ENCODE measurements at places on chromosomes 2 and 18.

GRCh38 chr2:105439141-105439540 lies 40.3 kb upstream of the FHL2 start:
- no peak for DNase-seq

- no peak for DNase-seq
These were observed 147.5 kb downstream of the NCKAP5 start for GRCh38 chr2:133420788-133421187.

GRCh38 chr2:222452422-222452950 lies 28.1 kb downstream of the SGPP2 start:
- no peak for DNase-seq

DNA sequence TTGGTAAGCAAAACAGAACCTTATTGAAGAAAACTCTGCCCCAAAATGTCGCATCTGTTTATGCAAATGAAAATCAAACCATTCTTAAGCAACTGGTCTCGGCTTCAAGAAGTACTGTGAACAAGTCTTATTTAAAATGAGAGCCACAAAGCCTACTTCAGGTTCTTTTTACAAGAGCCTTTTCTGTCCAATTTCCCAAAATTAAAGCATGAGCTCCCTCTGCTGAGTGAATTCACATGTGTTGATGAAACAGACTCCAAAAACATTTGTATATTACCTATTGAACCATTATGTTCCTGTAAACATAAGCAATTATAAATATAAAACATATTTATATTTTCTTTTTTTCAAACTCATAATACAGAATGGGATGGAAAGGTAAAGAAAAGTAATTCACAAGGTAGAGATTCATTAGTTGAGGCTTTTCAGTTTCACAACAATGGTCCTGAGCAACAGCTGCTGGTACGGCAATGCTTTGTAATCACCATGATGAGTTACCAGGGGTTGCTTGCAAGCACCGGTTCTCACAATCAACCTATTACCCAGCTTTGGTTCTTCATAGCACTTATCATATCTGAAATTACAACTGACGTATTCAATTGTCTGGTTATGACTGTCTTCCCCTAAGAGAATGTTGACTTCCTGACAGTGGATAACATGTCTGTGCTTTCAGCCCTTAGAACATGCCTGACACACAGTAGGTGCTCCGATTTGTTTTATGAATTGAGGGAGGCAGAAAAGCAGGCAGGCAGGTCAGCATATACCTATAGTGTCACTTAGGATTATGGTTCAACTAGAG lies 108.4 kb upstream of the BZW1 start:
- DNase-seq: no peak

- DNase-seq: no peak
These were observed 25.7 kb upstream of the RNF103 start for GRCh38 chr2:86649119-86649947.

DNA sequence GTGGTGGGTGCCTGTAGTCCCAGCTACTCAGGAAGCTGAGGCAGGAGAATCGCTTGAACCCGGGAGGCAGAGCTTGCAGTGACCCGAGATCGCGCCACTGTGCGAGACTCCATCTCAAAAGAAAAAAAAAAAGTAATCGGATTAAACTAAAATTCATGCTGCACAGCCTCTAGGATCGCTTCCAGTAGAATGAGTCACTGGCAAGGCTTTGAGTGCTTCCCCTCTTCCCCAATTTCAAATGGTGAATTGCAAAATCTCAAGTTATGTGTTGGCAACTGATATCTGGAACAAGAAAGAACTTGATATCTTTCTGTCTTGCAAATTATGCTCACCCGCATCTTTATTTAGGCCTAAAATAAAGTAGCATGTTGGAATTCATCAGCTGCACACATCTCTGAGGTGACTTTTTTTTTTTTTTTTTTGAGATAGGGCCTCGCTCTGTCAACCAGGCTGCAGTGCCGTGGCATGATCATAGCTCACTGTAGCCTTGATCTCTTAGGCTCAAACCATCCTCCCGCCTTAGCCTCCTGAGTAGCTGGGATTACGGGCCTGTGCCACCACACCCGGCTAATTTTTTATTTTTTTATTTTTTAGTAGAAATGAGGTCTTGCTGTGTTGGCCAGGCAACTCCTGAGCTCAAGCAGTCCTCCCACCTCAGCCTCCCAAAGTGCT lies 12.7 kb downstream of the TTC39C start:
- DNase-seq: no peak

DNA sequence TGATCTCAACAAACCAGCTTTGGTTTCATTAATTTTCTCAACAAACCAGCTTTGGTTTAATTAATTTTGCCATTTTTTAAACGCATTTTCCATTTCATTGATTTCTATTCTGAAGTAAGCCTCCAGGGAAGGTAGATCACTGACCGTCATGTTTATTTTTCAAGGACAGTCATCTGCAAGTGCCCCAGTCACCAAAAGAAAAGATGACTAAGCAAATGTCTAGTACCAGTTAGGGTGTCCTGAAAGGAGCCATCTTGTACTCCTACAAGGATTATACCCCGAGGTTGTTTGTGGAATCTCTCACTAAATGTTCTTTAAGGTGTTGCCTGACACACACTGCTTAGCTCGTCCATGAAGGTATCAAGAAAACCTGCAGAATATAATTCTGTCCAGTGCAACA lies 6.1 kb upstream of the UGT1A8 start:
- DNase-seq: no peak

GRCh38 chr2:202749477-202749876 lies 114.7 kb downstream of the FAM117B start:
- no peak for DNase-seq

- no peak for DNase-seq
These were observed 76.1 kb downstream of the TEKT4 start for GRCh38 chr2:94947097-94948016.

- no peak for DNase-seq
These were observed 53.1 kb downstream of the BCL2L11 start for GRCh38 chr2:111173856-111174255.

- no peak for DNase-seq
These were observed 28.8 kb upstream of the CACNB4 start for GRCh38 chr2:152127628-152128027.

DNA sequence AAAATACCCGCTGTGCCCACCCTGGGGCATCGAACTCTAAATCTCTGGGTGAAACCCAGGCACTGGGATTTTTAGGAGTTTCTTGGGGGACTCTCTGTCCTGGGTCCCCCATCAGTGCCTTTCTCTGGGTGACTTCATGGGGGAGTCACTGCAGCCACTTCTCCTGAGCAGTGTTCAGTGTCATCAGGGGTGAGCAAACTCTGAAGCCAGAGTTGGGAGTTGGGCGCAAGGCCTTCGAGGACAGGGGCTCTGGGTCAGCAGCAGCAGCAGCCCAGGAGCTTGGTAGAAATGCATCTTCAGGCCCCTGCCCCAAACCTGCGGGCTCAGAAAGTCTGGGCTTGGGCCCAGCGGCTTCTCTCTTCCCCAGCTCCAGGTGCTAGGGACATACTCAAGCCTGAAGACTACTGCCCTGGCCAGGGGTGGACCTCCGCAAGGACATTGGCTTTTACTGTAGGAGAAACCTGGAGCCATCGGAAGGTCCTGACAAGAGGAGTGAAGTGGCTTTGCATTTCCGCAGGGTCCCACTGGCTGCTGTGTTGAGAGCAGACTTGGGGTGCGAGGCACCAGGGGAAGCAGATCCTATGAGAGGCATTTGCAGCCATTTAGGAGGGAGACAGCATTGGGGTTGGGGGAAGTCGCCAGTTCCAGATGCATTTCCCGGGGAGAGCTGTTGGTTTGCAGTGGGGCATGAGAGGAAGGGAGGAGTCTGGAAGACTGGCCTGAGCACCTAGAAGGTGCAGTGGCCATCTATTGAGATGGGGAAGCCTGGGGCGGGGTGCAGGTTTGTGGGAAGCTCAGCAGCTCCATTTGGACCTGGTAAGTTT lies 51.5 kb upstream of the FAHD2A start:
- DNase-seq: no peak

- DNase-seq: no peak
These were observed 137.6 kb downstream of the COPS8 start for GRCh38 chr2:237223201-237223861.

GRCh38 chr2:40123326-40123725 lies 328.6 kb downstream of the SLC8A1 start:
- no peak for DNase-seq

- DNase-seq: no peak
These were observed 45.5 kb upstream of the TNFRSF11A start for GRCh38 chr18:62279561-62279960.

DNA sequence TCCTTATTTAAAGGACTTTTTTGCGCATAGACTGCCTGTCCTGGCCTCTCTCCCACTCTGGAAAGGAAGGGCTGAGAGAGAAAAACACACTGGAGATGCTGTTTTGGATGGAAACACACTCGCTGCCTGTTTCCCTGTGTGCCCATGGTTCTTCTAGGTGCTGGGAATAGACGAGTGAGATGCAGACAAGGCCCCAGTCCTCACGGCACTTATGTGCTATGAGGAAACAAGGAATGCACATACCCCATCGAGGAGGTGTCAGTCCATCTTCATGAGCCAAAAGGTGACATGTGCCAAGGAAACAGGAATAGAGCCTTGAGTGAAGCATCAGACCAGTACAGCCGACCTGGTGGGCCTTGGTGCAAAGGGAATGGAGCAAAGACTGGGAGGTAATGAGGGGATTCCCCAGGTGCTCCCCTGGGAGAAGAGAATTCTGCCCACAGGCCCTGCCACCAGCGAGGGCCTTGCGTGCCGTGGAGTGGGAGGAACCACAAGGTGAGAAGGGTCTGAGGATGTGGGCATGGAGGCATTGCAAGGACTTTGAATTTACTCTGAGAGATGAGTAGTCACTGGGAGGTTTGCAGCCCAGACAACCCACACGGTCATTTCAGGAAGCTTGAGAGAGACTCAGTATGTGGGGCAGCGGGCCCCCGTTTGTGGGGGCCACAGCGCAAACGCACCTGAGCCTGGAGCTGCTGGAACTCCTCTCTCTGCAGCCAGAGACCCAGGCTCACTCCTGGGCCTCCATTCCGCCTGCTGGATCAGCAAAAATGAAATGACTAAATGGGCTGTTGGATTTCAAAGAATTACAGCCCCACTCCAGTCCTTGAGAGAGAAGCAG lies 197.5 kb upstream of the COPS8 start:
- no peak for DNase-seq

DNA sequence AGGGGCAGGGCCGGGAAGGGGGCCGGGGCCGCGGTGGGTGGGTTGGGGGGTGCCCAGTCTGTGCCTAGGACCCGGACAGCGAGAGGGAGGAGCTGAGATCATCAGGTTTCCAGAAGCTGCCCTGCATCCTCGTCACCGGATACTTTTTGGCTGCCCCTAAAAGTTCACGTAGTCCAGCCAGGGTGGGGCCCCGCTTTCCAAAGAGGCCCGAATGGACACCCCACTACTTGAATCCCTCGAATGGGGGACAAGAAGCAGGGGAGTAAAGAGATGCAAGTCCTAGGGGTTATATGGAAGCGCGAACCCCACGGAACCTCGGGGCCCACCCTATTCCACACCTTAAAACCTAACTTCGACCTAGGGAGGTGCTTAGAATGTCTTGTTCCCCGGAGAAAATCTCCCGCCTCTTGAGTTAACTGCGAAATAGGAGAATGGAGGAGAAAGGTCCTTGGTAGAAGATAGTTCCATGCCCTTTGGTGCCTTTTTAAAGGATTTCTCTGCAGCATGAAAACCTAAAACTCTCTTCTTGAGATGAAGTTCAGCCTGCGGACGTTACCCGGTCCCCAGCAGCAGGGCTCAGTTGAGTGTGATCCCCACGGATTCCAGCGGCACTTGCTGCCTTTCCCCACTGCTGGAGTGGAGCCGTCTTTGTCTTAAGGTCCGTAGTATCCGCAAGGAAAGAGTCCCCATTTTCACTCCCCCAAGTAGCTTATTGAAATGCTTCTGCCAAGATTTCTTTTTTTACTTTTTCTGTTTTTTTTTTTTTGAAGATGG lies 2.1 kb upstream of the RNF152 start:
- DNase-seq: no peak

DNA sequence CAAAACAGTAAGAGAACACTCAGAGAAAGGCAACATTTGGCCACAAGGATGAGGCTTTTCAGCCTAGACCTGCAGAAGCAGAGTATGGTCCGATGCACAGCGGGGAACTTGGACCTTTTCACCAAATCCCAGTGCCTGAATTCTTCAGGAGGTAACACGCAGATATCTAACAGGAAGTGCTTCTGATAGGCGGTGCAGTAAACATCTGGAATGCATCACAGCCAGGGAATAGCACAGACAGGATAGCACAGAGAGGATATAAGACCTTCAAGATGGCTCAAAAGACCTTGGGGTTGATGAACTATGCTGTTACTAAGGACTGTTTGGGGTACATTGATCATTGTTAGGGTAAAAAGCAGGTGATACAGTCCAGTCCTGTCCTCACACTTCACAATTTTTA lies 1.7 kb downstream of the TMEM127 start:
- no peak for DNase-seq

GRCh38 chr2:46376586-46376985 lies 79.4 kb downstream of the EPAS1 start:
- DNase-seq: no peak

DNA sequence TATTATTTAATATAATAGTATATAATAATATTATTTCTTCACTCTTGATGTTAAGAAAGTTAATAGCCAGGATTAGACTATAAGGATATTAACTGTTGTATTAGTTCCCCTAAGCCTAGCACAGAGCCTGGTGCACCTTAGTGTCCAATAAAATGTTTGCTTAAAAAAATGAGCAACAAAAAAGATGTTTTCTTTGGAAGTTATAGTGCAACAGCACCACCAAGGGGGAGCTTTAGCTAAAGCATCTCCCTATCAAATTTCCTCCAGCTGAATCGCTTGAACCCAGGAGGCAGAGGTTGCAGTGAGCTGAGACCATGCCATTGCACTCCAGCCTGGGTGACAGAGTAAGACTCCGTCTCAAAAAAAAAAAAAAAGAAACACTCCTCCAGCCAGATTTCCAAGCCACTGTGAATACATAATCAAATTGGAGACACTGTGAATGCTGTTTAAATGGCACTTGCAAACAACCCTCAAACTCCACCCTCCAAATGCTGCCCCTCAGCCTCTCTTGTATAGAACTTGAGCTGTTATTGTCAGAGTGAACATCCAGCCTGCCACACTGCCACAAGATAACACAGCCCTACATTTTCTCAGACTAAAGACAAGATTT lies 221.9 kb downstream of the DYM start:
- peak; percentile 18 for DNase-seq

- DNase-seq: no peak
These were observed 72.6 kb upstream of the ZNF532 start for GRCh38 chr18:58792086-58792485.

DNA sequence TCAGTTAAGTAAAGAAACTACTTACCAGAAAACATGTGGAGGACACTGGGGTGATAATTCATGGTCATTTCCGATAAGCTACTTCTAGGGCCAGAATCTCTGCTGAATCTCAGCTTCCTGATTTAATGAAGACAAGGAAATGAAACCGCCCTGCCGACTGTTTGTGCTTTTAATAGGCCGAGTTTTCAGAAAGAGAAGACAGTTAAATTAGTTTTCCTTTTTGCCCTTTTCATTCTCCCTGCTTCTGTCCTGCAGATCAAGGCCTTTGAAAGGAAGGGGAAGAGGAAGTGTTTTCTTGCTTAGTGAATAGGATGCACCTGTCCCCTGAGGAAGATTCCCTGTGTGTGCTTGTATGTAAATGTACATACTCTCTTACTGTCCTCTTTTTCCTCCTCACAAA lies 126.6 kb downstream of the SH3RF3 start:
- peak; percentile 26 for DNase-seq
